ENCODE measurements at places on chromosomes 7 and 10. TPM values are rescaled to one million over a fixed set of nuclear protein-coding genes. Genes with fewer than 3 reads are reported as not detected.

Gene FAM25A
- not detected for total RNA-seq

- no peak for DNase-seq
Measured at GRCh38 chr7:28036696-28037095, 143.9 kb downstream of the JAZF1 start.

- no peak for DNase-seq
Measured at GRCh38 chr10:49394933-49395740, 752 bp downstream of the DRGX start.

Gene CYP3A4
- not detected for total RNA-seq

DNA sequence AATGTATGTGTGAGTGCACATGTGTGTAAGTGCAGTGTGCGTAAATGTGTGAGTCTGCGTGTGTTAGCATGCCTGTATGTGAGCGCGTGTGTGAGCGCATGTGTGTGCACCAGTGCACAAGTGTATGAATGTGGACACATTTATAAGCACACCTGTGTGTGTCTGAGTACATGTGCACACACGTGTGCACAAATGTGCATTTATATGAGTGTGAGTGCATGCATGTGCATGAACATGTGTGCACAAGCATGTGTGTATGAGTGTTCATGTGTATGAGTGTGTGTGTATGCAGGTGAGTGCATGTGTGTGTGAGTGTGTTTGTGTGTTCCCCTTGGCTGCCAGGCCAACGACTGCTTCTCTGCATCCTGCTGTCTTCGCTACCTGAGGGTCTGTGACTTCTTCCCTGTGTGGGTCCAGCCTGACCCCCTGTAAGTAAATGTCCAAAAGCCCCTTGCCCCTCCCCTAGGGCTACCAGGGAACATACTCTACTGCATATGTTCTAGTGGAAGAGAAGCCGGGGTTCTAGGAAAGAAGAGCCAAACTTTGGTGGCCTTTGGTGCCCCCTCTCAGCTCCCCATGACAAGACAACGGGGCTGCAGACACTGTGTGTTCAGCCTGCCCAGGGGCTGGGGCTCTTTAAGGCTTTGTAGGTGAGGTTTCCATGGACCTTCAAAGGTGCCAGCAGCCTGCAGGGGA, 17.0 kb downstream of the GOLGA7B start:
- DNase-seq = no peak

DNA sequence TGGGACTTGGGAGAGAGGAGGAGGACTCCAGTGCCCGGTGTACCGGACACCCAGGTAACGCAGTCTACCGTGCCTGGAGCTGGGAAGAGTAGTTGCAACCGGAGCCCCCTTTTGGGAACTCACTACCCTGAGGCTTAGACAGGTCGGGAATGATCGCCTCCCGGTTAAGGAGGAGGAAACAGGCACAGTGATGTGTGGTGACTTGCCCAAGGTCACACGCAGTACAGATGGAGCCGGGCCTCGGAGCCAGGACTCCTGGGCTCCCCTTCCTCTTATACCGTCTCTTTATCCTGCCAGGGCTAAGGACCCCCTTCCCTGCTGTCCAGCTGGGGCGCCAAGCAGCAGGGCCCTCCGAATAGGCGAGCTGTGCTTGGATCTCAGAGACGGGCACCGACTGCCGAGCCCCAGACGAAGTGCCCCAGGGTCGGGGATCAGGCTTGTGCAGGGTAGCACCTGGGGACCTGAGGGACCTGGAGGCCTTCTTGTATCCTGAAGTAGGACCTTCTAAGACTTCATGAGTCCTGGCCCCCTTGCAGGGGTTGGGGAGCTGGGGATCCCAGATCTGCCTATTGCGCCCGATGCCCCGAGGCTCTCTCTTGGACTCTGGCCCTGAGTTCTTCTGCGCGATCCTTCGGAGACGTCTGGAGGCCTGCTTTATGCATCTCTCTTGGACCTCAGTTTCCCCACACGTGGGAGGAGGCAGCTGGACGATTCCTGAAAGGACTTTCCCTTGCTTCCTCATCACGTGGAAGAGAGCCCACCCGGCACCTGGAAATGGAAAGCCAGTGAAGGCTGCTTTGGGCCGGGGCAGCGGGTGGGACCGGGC, 767 bp upstream of the CYP26A1 start:
- DNase-seq = no peak

Gene OIT3
- total RNA-seq = not detected

DNA sequence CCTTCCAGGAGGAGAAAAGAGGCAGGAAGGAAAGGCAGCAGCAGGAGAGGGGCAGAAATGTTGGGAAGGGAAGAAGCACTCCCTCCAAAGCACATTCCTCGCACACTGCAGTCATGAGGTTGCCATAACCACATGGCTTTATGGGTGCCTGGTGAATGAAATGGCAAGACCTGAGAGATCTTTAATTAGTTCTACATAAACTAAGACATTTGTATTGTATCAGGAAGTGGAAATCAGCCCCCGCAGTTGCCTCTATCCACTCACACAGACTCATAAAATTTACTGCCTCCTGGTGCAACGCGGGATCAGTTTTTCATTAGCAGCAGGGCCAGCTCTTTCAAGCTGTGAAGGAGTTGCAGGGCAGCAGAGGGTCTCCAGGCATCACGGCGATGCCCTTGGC, 106.4 kb downstream of the COL13A1 start:
- no peak for DNase-seq

DNA sequence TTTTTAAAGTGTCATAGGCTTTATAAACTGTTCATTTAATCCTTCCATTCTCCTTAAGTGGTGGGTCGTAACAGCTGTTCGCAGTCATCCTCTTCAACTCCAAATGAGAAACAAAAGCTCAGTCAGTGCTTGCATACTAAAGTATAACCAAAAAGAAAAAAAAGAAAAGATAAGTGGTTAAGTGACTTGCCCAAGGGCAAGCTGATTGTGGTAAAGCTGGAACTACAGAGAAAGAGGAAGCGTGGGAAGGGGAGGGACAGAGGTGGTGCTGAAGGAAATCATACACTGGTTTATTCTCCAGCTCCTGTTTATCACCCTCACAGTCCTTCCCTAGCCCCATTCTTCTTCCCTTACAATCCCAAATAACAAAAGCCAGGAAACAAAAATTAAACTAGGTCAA, 29.6 kb downstream of the IDE start:
- no peak for DNase-seq

Gene PROSER2
- total RNA-seq = 6.2 TPM

- DNase-seq = no peak
Measured at GRCh38 chr10:18650404-18650997, 886 bp downstream of the NSUN6 start.

Gene DBF4
- total RNA-seq = 7.3 TPM

DNA sequence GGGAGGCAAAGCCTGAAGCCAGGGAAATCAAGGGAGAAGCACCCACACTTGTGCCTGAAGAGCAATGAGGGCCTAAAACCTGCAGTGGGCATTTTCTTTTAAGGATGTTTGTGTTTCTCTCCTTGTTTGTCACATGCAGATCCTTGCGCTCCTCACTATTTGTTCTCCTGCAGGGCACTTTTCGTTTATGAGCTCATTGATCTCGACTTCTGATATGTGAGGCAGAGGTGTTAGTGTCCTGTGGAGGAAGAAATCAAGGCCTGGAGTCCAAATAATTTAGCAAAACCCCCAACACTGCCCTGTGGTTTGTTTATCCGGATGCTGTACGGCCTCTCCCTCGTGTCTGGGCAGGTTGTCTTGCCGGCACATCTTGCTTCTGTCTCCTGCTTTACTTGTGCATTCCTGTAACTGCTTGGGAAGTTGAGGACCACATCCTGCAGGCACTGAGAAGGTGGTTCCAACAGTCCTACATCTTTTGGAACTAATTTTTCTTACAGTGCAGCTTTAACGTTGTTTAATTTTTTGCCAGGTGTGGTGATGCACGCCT, 13.7 kb downstream of the UBE3C start:
- DNase-seq = no peak

All from thoracic aorta (tissue), 2 donors.